ENCODE measurements at places on chromosomes 7 and 10.
A peak's percentile ranks its signal among the peaks of the same experiment; 100 is the strongest.

- no peak for DNase-seq
Observed at GRCh38 chr10:51244309-51244708, 170.0 kb downstream of the PRKG1 start.

GRCh38 chr7:38658921-38659320 is 27.7 kb upstream of the AMPH start:
- no peak for DNase-seq

- DNase-seq, result no peak
Observed at GRCh38 chr7:151010307-151011096, 13.8 kb downstream of the ATG9B start.

DNA sequence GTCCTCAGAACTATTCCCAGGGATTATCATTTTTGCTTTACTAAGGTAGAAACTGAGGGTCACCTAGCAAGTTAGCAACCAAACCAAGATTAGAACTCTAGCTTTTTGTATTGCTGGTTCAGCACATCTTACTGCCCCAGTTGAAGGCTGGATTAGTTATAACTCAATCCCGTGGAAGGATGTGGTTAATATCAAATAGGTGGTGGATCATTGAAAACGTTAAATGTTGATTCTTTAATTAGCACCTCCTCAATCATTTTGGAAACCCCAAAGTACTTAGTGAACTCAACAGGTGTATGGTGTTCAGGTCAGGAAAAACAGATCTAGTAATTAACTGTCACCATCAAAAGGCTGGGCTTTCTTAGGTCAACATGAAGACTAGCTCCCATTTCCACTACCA is 152.4 kb downstream of the ARID5B start:
- DNase-seq, result no peak

DNA sequence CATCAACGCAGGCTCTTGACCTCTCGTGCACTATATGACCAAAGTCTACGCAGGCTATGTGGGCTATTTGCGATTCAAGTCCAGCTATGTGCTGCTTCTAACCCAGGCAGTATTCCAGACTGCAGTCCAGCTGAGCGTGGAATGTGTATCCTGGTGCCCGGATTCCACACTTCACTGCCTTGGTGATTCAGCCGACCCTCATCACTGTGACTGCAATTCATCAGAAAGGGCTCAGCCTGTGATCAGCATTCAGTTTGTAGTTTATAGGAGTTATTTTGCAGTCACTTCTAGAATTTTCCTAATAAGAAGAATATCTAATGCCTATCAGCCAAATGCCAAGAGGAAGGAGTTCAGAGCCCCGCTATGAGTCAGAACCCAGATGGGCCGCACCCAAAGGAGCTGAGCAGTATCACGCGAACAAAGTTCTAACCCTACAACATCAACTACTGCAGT is 119.8 kb upstream of the LANCL2 start:
- no peak for DNase-seq

DNA sequence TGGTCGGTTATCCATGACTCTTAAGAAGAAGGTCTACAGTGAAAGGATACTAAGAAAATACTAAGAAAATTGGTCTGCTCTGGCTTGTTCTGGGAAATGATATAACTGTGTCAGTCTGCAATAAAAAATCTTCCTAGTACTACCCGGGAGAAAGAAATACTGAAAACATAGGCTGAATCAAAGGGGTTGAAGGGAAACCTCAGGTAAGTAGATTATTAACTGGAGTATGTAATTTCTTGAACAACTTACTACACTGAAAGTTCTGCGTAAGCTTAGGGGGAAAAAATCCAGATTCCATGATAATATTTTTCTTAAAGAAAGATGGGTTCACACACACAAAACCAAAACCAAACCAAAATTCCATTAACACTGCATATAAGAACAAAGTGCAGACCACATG is 143.3 kb downstream of the KMT2E start:
- DNase-seq, result no peak

- peak; percentile 85 for DNase-seq
Observed at GRCh38 chr7:28354601-28355402, 57.5 kb upstream of the CREB5 start.

GRCh38 chr7:71186535-71187057 is 54.7 kb downstream of the GALNT17 start:
- DNase-seq, result no peak

DNA sequence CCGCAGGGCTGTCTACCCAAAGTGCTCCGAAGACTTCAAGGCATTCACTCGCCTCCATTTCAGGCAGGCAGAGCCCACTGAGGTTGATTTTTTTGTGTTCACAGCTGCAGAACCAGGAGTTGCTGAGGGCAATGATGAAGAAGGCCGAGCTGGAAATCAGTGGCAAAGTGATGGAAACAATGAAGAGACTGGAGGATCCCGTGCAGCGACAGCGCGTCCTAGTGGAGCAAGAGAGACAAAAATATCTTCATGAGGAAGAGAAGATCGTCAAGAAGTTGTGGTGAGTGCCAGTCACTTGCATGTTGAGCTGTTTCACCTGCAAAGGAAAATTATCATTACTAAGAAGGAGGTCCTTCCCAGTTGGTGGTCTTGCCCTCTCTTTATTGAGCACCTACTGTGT is 210.5 kb downstream of the ARHGAP21 start:
- DNase-seq, result no peak

GRCh38 chr7:26655781-26656180 is 208.6 kb downstream of the SKAP2 start:
- no peak for DNase-seq

DNA sequence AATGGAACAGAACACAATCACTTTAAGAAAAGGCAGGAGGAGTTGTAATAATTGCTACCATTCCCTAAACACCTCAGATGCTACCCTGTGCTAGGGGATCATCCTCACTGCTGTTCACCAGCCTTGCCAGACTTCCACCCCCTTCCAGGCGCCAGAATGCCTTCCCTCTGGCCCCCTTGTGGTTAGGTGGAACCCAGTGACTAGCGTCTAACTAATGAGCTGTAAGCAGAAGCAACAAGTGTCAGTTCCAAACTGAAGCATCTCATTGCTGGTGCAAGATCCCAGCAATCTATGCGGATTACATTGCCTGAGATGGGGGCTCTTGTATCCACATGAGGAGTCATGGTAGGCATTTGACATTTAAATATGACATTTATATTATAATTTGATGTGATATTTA is 86.6 kb downstream of the FRMD4A start:
- no peak for DNase-seq

DNA sequence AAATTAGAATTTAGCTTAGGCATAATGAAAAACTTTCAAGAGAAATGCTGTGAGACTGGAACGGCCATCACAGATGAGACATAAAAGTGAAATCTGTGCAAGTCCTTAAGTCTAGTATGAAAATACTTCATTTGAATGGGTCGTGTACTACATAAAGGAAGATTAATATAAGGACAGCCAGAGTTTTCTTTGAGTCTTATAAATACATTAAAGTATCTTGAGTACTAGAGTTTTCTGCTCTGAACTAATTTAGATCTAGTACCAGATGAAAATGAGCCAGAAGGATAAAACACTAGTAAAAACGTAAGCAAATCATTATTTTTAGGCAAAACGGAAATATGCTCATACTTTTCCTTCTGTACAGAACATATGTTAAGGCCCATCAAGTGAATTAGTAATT is 93.1 kb downstream of the ATE1 start:
- DNase-seq, result no peak
